ENCODE measurements at places on chromosomes 2 and 18.

DNA sequence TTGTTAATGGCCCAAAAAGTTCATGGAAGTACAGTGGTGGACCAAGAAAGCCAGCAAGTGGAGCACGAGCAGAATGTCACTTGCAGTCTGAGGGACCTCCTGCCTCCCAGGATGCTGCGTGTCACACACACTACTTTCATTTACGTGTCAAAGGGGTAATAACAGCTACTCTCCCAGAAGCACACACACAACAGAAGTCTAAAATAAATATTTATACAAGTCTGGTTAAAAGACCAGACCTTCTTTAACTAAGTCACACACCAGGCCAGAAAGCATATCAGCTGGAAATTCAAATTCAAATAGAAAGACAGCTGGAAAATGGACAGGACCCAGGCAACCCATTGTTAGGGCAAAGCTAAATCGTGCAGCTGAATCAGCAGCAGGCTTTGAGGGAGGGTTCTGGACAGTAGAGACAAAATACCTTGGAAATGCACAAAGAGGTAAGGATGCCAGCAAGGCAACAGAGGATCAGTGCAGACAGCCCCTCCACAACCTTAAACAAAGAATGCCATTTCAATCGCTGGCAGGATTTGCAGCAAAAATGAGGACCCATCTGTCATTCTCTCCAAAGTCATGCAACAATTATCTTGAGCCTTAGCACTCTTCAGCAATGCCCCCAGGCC, 160.5 kb downstream of the TMEM163 start:
- no peak overlapping the region for H3K4me3 ChIP-seq
- H3K36me3 ChIP-seq, result no peaks in the 10 kb centered on the region
- no peaks in the 10 kb centered on the region for H3K27me3 ChIP-seq
- no peak for DNase-seq
- no peak overlapping the region for H3K27ac ChIP-seq

- peaks cover 54% of the 10 kb centered on the region for H3K4me1 ChIP-seq
- H3K27ac ChIP-seq, result peak overlapping the region; percentile 7
- no peak for DNase-seq
- H3K36me3 ChIP-seq, result peaks cover 2% of the 10 kb centered on the region
- H3K27me3 ChIP-seq, result no peaks in the 10 kb centered on the region
- H3K4me3 ChIP-seq, result peak overlapping the region; percentile 71
Measured at GRCh38 chr2:219496247-219496824, 2.4 kb upstream of the GMPPA start.

- H3K36me3 ChIP-seq, result no peaks in the 10 kb centered on the region
- H3K4me3 ChIP-seq, result no peak overlapping the region
- no peak for DNase-seq
- no peaks in the 10 kb centered on the region for H3K27me3 ChIP-seq
- peaks cover 47% of the 10 kb centered on the region for H3K4me1 ChIP-seq
Measured at GRCh38 chr2:27689424-27689823, 25.7 kb downstream of the SLC4A1AP start.

DNA sequence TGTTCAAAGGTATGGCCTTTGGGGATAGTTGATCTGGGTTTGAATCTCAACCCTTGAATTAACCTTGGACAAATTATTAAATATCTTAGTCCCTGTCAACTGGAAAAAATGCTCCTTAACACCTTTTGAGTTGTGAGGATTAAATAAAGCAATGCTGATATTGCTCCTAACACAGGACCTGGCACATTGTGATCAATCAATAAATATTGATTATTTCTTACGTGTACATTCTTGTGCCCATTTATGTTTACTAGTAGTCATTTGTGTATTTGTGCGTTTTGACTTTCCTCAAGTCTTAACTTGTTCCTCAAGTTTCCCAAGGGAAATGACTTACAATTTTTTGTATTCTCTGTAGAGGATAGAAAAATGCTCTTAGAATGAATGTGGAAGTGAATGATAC, 19.6 kb upstream of the FIGN start:
- H3K27ac ChIP-seq, result no peak overlapping the region
- H3K4me3 ChIP-seq, result no peak overlapping the region
- H3K27me3 ChIP-seq, result no peaks in the 10 kb centered on the region
- H3K4me1 ChIP-seq, result no peaks in the 10 kb centered on the region
- no peaks in the 10 kb centered on the region for H3K36me3 ChIP-seq

DNA sequence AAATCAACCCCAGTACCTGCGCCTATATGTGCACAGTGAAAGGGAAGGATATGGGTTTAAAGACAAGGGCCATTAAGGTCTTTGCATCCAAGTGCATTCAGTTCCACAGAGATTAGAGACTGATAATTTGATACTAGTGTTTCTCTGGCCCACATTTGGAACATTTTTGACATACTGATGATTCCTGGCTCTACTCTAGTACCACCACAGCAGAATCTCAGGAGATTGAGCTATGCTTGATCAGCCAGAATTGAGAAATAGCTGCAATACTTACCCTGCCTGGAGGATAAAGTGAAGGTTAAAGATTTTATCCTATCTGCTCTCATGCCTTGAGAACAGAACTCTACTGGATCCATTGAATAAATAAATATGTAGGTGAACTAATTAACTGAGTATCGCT, 1267.8 kb downstream of the SUCLG1 start:
- no peaks in the 10 kb centered on the region for H3K36me3 ChIP-seq
- DNase-seq, result no peak
- H3K27me3 ChIP-seq, result no peaks in the 10 kb centered on the region
- H3K4me3 ChIP-seq, result no peak overlapping the region
- no peaks in the 10 kb centered on the region for H3K4me1 ChIP-seq

DNA sequence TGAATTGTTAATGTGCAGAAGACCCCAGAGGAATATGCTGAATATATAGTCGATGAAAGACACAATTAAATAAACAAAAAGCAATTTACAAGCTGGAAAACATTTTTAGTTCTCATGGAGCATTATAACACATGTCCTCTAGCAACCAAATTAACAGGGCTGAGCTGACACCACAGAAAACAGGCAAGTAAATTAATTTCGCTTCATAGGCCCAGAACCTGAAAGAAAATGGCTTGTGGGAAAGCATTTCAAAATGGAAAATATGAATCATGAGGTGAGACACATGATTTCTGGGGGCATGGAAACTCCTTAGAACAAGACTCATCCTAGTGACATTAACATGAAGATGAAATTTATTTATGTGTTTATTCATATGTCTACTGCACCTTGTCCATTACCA, 25.0 kb upstream of the RNF152 start:
- no peak overlapping the region for H3K4me3 ChIP-seq
- DNase-seq, result no peak
- no peaks in the 10 kb centered on the region for H3K4me1 ChIP-seq
- H3K27me3 ChIP-seq, result no peaks in the 10 kb centered on the region
- H3K27ac ChIP-seq, result no peak overlapping the region
- H3K36me3 ChIP-seq, result no peaks in the 10 kb centered on the region

- DNase-seq, result no peak
- H3K27me3 ChIP-seq, result no peaks in the 10 kb centered on the region
- no peak overlapping the region for H3K4me3 ChIP-seq
- no peaks in the 10 kb centered on the region for H3K4me1 ChIP-seq
- no peak overlapping the region for H3K27ac ChIP-seq
Measured at GRCh38 chr2:100045000-100045399, 97.4 kb downstream of the AFF3 start.

Measured in esophagus squamous epithelium (tissue), 5 donors.